ENCODE measurements at places on chromosomes 2 and 18.

DNA sequence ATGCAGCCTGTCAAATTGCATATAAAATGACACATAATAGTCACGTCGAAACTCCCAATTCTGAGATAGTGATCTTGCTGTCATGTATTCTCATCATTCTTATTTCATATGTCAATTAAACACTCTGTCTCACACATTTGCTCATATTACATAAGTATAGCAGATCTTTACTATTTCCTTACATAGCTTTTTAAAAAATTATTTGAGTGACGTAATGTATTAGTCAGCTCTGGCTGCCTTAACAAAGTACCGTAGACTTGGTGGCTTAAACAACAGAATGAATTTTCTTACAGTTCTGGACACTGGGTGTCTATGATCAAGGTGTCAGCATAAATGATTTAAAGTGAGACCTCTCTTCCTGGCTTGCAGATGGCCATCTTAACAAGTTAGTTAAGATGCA lies 1032.3 kb upstream of the NRXN1 start:
- DNase-seq: no peak

DNA sequence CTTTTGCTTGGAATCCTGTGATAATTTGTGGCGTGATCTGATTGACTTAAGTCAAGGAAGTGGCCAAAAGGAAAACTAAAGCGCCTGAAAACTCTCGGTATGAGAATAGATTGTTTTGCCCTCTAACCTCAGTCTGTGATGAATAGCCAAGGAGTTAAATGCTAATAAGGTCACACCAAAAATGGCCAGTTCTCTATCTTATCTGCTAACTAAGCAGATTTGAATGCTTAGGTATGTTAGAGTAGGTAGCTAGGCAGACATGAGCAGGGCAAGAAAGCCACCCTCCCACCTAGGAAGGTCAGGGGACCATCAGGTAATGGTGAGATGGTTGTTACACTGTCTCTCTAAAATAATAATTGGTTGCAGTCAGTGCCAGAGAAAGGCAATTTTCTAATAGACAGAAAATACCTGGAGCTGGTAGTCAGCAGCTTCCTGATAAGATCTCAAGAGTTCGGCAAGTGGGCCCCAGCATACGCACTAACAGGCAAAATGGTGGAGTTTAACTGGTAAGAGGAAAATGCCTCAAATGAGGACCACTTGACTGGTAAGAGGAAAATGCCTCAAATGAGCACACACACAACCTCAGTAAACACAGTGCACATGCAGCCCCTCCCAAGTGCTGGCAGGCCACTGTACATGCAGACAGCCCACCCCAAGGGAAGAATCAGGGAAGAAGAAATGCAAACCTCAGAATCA lies 468.4 kb downstream of the MBD2 start:
- no peak for DNase-seq

- DNase-seq: no peak
Measured at GRCh38 chr18:26215247-26215970, 10.8 kb upstream of the TAF4B start.

DNA sequence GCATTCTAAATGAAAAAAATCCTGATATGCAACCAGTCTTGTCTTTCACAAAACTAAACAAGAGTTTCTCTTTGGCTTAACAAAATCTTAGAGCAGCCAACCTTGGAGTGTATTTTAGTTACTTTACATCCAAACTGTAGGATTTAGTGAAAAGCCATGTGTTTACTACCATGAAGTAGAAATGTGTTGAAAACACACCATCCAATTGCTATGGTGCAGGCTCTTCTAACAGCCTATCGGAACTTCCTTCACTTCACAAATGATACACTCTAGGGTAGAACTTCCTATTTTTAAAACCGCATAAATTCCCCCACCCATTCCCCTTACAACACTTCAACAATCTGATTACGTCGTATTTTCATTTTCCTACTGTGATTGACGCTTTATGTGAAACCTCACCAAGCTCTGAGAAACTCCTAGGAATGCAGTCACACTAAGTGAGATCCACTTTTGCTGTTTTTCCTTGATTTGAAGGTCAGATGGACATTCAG lies 74.4 kb upstream of the MAP4K4 start:
- peak; percentile 39 for DNase-seq

GRCh38 chr2:226114436-226114835 lies 685.2 kb downstream of the IRS1 start:
- DNase-seq: no peak

DNA sequence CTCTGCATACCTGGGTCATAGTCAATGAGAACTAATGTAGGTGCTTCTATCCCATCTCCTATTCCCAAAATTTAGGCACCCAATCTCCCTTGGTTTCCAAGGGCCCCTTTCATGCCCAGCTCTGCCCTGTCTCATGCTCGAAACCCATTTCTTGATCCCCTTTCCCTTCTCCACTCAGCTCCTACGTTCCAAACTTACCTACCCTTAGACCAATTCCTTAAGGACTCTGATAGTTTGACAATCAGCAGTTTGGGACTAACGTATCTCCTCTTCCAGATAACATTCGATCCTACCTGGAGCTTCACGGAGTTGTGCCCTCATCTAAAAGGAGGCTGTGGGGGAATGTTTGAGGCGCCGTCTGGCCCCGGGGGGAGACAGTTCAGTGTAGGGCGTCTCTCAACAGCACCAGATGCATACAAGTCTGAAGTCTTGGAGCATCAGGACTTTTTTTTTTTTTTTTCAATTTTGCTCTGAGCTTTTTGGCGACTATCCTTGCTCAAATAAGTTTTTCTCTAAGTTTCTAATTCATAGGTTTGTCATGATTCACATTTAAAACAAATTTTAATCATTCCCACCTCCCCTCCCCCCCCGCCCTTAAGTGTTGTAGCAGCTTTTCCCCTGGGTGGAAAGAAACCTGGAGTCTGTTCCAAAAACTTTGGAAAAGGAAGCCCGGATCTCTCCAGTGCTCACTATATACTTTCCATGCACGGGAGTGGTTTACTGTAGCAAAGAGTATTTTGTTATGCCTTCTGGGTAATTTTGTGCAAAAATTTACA lies 141.2 kb upstream of the LGALSL start:
- no peak for DNase-seq

DNA sequence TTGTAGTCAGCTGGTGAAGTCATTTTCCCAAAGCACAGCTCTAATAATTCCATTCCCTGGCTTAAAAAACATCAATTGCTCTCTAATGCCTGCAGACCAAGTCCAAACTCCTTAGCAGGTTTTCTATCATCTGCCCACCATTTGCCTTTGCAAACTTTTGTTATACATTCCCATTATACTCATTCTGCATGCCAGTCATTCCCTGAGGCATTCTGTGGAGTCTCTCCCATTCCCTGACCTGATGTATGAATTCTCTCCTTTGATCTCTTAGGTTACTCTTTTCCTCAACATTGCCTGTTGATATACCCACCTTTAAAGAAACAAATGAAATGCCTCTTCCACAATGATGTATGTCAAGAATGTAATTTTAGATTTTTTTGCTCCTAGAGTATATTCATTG lies 852.0 kb upstream of the FSHR start:
- no peak for DNase-seq

DNA sequence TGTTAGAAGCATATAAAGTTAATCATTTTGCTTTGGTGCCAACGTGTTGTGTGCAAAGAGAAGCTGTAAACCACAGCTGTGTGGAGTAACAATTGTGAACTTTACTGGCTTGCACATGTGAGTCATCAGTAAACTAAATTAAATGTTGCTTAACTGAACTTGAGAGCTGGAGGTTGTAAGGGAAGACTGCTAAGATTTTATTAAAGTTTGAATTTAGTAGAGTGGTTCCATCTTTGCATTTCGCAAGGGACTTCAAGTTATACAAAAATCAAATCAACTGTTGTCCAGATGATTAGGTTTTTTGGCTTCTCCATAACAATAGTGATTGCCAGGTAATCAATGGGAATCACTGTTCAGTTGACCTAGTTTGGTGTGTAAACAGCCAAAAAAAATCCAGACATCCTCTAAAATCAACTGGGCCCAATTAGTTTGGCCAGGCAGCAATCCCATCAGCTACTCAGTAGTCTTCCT lies 247.4 kb downstream of the MYO3B start:
- no peak for DNase-seq

GRCh38 chr2:61737841-61738240 lies 116.0 kb downstream of the FAM161A start:
- DNase-seq: peak; percentile 38

GRCh38 chr2:6654279-6654678 lies 211.4 kb downstream of the CMPK2 start:
- no peak for DNase-seq

DNA sequence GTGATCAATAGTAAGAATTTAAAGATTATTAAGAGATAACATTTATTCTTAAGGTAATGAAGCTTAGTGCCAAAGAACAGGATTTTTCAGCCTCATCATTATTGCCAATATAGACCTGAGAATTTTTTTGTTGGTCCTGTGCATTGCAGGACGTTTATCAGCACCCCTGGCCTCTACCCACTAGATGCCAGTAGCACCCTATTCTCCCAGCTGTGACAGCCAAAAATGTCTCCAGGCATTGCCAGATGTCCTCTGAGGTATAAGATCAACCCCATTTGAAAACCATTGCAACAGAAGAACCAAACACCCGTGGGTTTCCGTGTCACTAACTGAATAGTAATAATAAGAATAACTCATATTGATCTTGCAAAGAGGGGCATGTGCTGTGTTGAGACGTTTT lies 700.0 kb upstream of the SOX11 start:
- no peak for DNase-seq

DNA sequence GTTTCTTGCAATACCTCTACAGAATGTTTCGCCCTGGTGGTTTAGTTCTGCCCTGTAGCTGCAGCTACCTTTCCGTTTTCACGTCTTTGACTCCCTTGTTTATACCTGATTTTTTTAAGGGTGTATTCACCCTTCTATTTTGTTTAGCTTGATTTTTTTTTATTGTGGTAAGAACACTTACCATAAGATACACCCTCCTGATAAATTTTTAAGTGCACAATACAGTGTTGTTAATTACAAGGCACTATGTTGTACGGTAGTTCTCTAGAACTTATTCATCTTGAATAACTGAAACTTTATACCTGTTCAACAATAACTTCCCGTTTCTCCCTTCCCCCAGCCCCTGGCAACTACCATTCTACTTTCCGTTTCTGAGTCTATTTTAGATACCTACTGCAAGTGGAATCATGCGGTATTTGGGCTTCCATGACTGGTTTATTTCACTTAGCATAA lies 48.9 kb upstream of the NABP1 start:
- no peak for DNase-seq

DNA sequence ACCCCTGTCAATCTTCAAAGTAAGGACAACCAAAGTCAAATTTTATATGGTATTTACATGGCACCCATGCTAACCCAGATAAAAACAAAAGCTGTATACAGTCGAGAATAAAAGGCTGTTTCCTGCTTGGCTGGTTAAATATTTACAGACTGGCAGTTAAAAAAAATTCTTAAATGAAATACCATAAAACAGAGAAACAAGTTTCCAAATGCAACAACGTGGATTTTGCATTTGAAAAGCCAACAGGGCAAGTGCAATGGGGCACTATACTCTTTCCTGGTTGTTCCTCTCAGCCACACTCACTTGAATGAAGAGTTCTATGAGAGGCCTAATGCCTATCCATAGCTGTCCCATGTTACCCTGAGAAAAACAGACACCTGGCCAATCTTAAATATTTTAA lies 6.1 kb upstream of the NR4A2 start:
- DNase-seq: no peak

DNA sequence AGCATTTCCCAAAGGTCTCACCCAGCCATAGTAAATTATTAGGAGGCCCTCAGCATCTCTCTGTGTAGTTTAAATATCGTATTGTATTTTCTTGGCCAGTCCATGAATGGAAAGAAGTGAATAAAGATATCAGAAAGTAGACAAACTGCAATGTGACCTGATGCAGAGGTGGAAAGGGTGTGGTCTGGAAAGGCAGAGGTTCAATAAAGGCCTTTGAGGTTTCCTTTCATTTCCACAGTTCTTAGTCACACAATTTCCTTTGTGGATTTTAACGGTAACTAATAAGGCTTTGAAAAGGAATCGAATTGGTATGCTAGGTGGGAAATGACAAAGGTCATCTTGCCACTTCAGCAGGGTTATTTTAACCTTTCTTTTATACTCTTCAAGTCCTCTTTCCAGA lies 20.1 kb upstream of the WIPF1 start:
- DNase-seq: no peak

DNA sequence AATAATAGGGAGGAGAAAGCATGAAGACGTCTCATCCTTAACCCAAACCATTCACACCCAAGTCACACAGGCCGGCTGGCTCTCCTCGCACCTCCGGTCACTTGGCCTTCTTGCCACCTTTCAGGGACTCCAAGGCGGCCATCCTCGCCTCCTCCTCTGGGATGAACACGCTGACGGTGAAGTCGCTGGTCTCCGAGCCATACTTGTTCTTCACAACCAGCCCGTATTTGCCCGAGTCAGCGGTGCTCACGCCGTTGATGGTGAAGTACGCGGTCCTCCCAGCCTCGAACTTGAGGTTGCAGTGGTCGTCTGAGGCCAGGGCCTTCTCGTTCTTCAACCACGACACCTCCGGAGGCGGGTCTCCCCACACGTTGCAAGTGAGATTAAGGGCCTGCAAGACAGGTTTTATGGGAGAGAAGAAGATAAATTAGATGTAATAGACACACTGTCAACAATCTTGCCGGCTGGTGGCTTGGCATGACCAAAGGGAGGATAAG lies 54.3 kb upstream of the LPIN2 start:
- no peak for DNase-seq

GRCh38 chr2:233363744-233364235 lies 9.5 kb downstream of the DGKD start:
- no peak for DNase-seq

DNA sequence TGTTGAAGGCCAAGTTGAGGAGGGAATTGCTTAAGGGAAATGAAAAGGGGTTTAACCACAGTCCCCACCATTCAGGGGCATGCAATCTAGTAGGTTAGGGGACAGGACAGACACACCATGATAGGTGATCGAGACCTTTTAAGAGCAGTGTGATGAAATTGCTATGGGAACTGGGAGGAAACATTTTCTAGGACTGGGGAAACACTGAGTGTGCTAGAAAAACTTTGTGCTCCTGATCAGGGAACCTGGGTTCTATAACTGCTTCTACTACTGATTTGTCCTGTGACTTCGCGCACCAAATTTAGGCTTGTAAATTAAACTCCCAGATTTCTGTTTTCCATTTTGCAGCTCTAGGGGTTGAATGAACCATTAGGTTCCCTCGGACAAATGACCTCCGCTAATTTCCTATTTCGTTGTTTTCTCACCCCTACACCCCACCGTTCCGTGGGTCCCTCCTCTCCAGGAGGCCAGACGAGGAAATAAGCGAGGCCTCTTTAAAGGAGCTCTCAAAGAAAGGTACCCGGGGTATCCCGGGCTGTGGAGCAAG lies 371 bp upstream of the LCLAT1 start:
- peak; percentile 32 for DNase-seq

GRCh38 chr2:59237311-59237710 lies 996.2 kb upstream of the FANCL start:
- no peak for DNase-seq
